ENCODE measurements at places on chromosomes 3 and 15.

DNA sequence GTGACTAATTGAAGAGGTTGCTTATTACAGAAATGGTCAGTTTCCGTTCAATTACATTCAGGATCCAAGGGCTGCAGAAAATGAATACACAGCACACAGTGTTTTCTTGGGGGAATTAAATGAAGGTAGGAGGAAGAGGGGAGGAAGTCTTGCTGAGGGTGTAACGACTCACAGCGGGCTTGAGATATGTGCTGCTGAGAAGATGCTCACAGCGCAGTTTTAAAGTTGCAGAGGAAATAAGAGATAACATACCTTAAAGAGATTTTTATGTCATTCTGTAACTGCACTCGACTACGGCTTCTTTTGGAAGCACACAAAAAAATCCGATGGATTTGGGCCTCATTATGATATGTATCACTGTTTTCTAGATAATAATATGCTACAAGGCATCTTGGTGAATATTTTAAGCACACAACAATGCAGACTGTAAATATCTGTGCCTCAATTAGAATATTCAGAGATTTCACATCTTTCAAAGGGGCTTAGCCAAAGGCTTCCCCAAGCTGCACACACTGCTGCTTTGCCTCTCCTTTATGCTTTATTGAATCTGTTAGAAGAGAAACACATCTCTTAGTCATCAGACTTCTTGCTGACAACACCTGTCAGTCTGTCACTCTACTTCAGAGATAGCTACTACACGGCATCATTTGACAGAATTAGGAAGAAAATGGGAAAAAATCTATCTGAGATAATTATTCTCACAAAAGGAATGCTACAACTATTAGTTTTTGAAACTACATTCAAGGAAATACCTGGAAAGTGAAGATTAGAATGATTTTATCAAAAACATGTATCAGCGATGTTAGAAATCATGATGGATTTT, 773.2 kb downstream of the OTOL1 start:
- no peaks in the 10 kb centered on the region for H3K36me3 ChIP-seq
- no peak overlapping the region for H3K4me3 ChIP-seq
- H3K4me1 ChIP-seq: no peaks in the 10 kb centered on the region

DNA sequence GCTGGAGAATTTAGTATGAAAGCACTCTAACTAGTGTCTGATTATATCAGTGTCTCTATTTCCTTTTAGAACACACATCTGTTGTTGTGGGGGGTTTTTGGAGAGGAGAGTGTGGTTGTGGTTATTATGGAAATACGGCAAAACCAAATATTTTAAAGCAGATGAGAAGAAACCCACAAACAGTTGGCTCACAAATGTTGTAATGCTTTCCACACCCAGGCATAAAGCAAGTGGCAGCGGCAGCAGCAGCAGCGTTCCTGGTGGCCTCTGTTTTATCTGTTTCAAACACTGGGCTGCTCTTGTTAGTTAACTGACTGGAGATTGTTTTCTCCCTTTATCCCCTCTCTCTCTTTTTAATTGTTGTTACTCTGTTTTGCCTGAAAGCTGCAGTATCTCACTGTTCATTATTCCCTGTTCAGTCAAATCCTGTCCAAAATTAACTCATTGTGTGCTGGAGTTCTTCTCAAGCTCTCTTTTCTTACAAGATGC, 1045.5 kb upstream of the NR2F2 start:
- peaks cover 77% of the 10 kb centered on the region for H3K4me1 ChIP-seq
- H3K4me3 ChIP-seq: peak overlapping the region; percentile 52
- peaks cover 15% of the 10 kb centered on the region for H3K27me3 ChIP-seq
- H3K27ac ChIP-seq: peak overlapping the region; percentile 90
- DNase-seq: peak; percentile 53

DNA sequence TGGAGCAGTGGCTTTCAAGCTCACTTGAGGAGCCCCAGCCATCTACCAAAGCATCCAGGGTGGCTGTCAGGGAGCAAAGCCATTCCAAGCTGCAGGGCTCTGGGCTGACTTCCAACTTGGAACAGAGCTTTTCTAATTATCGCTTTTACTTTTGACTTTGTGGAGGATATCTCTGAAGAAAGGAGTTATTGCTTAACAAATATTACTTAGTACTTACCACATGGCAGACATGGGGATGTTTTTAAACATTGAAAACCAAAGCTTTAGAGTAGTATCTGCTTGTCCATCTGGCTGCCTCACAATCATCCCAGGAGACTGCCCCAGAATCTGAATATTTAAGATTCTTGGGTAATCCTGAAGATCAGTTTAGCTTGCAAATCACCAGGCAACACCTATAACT, 8.9 kb downstream of the TAGLN3 start:
- H3K27me3 ChIP-seq: no peaks in the 10 kb centered on the region
- no peak overlapping the region for H3K27ac ChIP-seq
- H3K36me3 ChIP-seq: peaks cover 3% of the 10 kb centered on the region
- no peak for DNase-seq
- no peak overlapping the region for H3K4me3 ChIP-seq

- peaks cover 1% of the 10 kb centered on the region for H3K27me3 ChIP-seq
- no peak for DNase-seq
- H3K4me3 ChIP-seq: no peak overlapping the region
- H3K4me1 ChIP-seq: no peaks in the 10 kb centered on the region
Observed at GRCh38 chr15:84023636-84024035, 211.9 kb upstream of the GOLGA6L4 start.

DNA sequence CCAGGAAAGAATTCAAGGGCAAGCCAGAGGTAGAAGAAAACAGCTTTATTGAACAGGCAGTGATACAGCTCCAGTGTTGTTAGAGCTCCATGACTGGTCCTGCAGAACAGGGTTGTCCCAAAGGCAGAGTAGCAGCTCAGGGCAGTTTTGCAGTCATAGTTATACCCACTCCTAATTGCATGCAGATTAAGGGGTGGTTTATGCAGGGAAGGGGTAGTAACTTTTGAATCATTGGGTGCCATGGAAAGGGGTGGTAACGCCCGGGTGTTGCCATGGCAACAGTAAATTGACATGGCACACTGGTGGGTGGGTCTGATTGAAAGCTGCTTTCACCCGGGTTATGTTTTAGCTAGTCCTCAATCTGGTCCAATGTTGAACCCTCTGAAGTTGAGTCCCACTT, 9.7 kb upstream of the RAB6B start:
- peaks cover 37% of the 10 kb centered on the region for H3K27me3 ChIP-seq
- no peaks in the 10 kb centered on the region for H3K4me1 ChIP-seq
- no peaks in the 10 kb centered on the region for H3K36me3 ChIP-seq
- H3K4me3 ChIP-seq: no peak overlapping the region
- H3K27ac ChIP-seq: no peak overlapping the region

DNA sequence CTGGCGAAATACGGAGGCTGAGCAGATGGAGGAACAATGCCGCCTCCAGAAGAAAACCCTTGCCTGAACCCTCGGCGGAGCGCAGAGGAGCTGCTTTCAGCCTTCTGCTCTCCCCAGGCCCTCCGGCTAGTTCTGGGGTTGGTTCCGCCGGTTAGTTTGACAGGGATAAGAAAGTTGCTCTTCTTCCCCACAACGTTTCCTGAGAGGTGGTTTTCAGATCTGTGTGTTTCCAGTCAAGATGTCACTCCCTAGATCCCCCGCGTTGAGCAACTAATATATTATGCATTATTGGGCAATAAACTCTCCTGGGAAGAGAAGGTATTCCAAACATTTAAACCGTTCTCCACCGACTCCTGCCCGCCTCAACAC, 551 bp downstream of the NLGN1 start:
- H3K36me3 ChIP-seq: peaks cover 4% of the 10 kb centered on the region
- peaks cover 63% of the 10 kb centered on the region for H3K27me3 ChIP-seq
- H3K4me1 ChIP-seq: peaks cover 25% of the 10 kb centered on the region
- DNase-seq: no peak
- H3K4me3 ChIP-seq: no peak overlapping the region
- no peak overlapping the region for H3K27ac ChIP-seq

DNA sequence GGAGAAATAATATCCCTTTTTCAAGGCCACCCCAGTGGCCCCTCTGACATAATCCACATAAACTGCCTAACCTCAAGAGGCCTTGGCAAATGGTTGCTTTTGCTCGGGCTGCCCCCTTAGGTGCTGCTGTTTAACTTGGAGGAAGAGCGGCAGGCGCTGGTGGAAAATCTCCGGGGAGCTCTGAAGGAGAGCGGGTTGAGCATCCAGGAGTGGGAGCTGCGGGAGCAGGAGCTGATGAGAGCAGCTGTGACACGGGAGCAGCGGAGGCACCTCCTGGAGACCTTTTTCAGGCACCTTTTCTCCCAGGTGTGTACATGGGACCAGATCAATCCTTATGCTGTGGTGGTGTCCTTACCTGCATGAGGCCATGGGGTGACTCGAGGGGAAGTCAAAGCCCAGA, 15.0 kb downstream of the DUOX1 start:
- no peak overlapping the region for H3K27ac ChIP-seq
- no peak for DNase-seq
- H3K36me3 ChIP-seq: no peaks in the 10 kb centered on the region
- peaks cover 2% of the 10 kb centered on the region for H3K27me3 ChIP-seq
- no peaks in the 10 kb centered on the region for H3K4me1 ChIP-seq

GRCh38 chr3:118740722-118741290, 293.8 kb downstream of the IGSF11 start:
- DNase-seq: no peak
- no peaks in the 10 kb centered on the region for H3K4me1 ChIP-seq
- no peaks in the 10 kb centered on the region for H3K36me3 ChIP-seq

GRCh38 chr3:137770066-137770834, 6.1 kb downstream of the SOX14 start:
- H3K27ac ChIP-seq: no peak overlapping the region
- no peaks in the 10 kb centered on the region for H3K36me3 ChIP-seq
- no peaks in the 10 kb centered on the region for H3K4me1 ChIP-seq
- DNase-seq: no peak

Data from activated T-helper 1 cell treated with anti-CD3 and anti-CD28 coated beads, Interleukin-12 subunit alpha, Interleukin-12 subunit beta, Interleukin-2, Interleukin-4 antibody, amounts not matched to agents 30 ng/mL and 10 ng/mL and 1 ng/mL, durations not matched to agents 14 hours and 24 hours and 36 hours (primary cell).